Frontal cortex (tissue), 4 donors: ENCODE measurements at places on chromosomes 1 and 21. TPM values are rescaled to one million over a fixed set of nuclear protein-coding genes. Genes with fewer than 3 reads are reported as not detected.

TINAGL1 gene
- 1.2 TPM for total RNA-seq

BLACAT1 gene
- 0.41 TPM for total RNA-seq

TNNI3K gene
- total RNA-seq = 17.1 TPM

CELA3A gene
- not detected for total RNA-seq

IL22RA1 gene
- not detected for total RNA-seq

CFAP107 gene
- under 0.01 TPM for total RNA-seq

NGF gene
- total RNA-seq = 0.82 TPM

KRTAP21-2 gene
- not detected for total RNA-seq

TRPM2 gene
- total RNA-seq = 1.6 TPM

NHLH1 gene
- 0.41 TPM for total RNA-seq

GRCh38 chr1:183262628-183263200, 76.7 kb downstream of the LAMC2 start:
- no peak for DNase-seq

DNA sequence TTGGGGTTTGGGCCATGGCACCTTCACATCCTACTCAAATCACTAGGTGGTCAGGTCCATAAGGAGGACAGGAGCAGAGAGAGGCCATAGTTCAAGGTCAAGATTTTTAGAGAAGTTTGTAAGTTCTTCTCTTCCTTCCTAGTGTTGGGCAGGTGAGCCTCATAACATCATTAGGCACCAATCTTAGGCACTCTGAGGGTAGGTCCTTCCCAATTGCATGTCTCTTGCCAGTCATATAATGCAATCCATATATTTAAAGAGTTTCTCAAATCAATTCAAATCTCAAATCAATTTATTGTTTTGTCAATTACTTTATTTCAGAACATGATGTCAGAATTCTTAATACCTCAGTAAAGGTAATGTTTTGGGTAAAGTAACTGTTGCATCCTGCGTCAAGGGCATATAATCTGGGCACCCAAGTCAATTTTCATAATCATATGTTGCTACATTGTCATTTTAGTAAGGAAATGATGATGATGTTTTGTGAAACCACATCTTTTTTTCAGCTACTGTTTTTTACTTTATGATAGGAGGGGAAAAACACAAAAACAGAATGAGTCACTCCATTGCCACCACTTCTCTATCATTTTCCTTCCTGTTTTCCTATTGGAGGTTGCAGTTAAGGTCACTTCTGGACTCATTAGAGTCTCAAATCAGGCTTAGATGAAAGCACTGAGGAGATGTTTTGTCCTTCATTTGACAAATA, 122.7 kb downstream of the UCHL5 start:
- DNase-seq = no peak

GRCh38 chr1:183550915-183551314, 39.3 kb downstream of the NCF2 start:
- DNase-seq = no peak

GRCh38 chr1:213858581-213858980, 129.2 kb upstream of the PROX1 start:
- DNase-seq = no peak

- no peak for DNase-seq
These were observed 150.7 kb downstream of the TOMM20 start for GRCh38 chr1:234977875-234978396.

DNA sequence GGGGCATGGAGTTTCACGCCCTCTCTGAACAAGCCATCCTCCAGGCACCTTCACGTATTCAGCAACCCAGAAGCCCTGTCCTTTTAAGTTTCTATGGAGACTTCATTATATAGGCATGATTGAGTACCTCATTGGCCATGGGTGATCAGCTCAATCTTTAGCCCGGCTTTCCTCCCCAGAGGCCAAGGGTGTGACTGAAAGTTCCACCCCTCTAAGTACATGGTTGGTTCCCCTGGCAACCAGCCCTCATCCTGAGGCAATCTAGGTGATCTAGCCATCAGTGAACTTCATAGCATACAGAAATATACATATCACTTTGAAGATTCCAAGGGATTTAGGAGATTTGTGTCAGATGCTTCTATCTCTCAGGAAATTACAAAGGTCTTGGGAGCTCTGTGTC, 21.3 kb upstream of the DHX9 start:
- no peak for DNase-seq

DNA sequence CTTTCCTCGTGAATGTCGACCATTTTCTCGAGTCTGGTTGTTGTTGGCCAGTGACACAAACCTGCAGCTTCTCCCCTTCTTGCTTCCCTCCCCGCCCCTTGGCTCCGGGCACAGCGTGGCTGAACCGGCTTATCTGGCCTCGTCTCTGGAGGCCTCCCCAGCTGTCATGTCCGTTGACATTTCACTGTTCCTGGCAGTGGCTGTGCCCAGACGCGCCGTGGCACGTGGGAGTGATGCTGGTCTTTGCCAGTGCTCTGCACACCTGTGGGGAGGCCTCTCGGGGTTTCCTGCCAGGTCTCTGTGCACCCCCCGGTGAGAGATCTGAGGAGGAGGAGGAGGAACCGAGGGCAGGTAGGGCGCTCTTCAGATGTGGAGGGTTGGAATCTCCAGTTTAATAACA, 23.7 kb downstream of the SKI start:
- no peak for DNase-seq
